ENCODE measurements at places on chromosomes 2 and 18.

DNA sequence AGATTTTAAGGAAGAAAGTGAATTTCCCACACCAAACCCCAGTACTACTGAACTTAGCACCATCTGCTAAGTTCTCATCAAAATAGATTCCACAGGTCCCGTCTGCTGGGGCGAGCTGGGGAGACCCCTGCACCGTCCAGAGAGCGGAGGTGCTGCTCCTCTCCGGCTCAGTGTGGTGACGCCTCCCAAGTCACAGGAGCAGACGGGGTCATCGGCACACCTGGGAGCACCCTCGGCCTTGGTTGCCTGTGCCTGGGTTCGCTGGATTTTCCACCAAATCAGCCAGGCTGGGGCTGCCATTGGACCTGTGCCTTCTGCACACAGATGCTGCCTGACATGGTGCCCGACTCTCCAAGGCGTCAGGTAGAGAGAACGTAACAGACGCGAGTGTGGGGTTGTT lies 141.3 kb downstream of the PXDN start:
- peak; percentile 52 for DNase-seq

DNA sequence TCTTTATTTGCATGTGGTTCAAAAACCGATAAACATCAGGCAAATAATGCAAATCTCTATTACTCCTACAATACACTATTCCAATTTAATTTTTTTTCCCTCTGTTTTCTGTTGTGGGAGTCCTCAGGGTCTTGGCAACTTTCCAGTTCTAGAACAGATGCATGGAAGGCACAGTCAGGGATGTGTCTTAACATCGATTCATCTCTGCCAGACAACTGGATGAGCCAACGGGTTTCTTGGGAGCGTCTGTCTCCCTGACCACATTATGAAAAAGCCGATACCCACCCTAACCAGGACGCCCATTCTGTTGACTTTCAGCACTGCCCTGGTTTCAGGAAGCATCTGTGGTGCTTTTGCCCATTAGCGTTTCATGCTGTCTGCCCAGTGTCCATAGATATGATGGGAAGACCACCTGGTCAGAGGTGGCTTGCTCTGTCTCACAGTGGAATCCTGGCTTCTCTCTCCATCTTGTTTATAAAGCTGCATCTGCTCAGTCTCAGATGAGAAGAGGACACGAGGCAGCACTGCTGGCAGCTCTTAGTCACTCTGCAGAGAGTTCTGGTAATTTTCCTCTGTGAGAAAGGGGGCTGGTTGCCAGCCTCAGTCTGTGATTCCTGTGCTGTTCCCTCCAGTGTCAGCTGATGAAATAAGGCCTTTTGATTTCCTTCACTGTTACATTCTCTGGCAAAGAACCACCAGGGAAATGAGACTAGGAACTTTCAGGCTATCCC lies 57.9 kb upstream of the KCNE4 start:
- DNase-seq, result no peak

GRCh38 chr2:107545851-107546250 lies 280.8 kb upstream of the RGPD4 start:
- DNase-seq, result no peak

GRCh38 chr2:9428965-9429577 lies 5.6 kb downstream of the CPSF3 start:
- no peak for DNase-seq

- DNase-seq, result no peak
These were observed 134.6 kb upstream of the TWIST2 start for GRCh38 chr2:238713198-238713826.

- DNase-seq, result no peak
These were observed 473.0 kb upstream of the TNP1 start for GRCh38 chr2:217332866-217333265.

Measured in upper lobe of right lung (tissue), 1 donor.